A172 (cell line): ENCODE measurements at places on chromosomes 6 and 20. TPM values are rescaled to one million over a fixed set of nuclear protein-coding genes. Genes with fewer than 3 reads are reported as not detected.

DNA sequence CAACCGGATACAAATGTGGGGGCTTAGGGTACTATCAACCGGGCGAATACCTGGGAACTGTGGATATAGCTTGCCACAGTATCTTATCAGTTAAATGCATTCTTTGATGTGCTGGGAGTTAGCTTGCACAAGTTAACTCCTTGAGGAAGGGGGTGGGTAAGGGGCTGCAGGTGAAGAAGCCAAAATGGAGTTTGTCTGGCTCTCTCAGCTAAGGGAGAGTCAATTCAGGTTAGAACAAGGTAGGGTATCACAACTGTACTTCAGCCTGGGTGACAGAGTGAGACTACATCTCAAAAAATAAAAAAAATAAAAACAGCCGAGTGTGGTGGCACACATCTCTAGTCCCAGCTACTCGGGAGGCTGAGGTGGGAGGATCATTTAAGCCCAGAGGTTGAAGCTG is 8.5 kb upstream of the BTN1A1 start:
- DNase-seq, result no peak

DNA sequence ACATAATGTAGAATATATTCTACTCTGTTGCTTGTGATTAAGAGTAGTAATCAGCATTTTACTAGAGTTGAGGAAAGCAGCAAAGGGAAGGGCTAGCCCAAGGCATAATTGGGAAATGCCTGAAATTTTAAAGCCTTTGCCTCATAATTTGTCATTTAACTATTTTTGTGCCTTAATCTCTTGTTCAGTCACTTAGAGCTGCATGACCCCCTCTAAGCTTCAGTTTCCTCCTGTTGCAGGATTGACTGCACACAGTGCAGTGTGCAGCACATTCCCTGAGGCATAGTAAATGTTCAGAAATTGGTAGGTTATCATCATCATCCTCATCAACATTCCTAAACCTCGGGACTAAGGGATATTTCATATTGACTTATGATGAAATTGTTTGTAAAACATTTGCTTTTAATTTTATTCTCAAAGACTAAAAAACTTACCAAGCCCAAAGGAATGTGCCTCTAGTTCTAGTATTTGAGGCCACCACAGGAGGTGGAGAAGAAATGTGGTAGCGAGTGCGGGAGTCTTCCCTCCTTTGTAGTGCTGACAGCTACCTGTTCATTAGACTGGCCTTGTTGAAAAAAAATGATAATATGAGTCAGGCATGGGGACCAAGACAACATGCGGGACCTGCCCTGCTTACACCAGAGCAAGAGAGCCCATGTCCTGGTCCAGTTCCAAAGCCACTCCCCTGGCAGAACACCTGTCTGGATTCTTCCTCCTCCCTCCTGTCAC is 14.8 kb upstream of the TENT5A start:
- DNase-seq, result peak; percentile 59

Gene SLC22A1
- 0.07 and 0.17 TPM in 2 replicates for total RNA-seq

Gene MOCS1
- 4.4 and 5.5 TPM in 2 replicates for total RNA-seq

GRCh38 chr20:61186771-61187472 is 65.1 kb upstream of the CDH4 start:
- DNase-seq, result no peak

GRCh38 chr6:5747379-5747778 is 259.3 kb downstream of the NRN1 start:
- no peak for DNase-seq

Gene PTCRA
- not detected in 2 replicates for total RNA-seq

DNA sequence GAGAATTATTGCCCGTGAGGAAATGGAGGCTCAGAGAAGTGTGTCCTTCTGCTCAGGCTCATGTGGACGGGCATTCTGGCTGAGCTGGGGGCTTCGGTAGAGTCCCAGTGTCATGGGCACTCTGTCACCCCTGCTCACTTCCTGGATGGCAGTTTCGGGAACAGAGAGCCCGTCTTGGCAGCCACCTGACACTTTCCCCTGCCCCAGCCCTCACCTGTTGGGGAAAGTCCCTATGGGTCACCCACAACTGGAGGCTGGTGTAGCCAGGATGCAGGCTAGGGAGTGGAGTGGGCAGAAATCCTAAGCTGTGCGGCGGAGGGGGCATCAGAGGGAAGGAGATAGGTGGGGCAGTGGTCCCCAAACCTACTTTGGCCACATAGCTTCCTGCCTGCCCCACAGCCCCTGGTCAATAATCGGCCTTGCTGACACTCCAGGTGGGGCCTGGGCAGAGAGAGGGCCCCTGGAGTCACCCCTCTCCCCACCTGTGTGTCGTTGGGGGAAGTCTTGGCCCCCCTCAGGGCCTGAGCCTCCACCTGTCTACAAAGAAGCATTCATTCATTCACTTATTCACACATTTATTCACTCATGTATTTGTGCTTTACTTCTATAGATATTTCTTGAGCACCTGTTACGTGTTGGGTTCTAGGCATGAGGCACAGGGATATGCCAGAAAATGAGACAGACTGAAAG is 40.5 kb downstream of the SNAI1 start:
- DNase-seq, result no peak

GRCh38 chr6:163406366-163406765 is 8.2 kb upstream of the QKI start:
- DNase-seq, result no peak

Gene BACH2
- total RNA-seq, result 0.03 and 0.65 TPM in 2 replicates

DNA sequence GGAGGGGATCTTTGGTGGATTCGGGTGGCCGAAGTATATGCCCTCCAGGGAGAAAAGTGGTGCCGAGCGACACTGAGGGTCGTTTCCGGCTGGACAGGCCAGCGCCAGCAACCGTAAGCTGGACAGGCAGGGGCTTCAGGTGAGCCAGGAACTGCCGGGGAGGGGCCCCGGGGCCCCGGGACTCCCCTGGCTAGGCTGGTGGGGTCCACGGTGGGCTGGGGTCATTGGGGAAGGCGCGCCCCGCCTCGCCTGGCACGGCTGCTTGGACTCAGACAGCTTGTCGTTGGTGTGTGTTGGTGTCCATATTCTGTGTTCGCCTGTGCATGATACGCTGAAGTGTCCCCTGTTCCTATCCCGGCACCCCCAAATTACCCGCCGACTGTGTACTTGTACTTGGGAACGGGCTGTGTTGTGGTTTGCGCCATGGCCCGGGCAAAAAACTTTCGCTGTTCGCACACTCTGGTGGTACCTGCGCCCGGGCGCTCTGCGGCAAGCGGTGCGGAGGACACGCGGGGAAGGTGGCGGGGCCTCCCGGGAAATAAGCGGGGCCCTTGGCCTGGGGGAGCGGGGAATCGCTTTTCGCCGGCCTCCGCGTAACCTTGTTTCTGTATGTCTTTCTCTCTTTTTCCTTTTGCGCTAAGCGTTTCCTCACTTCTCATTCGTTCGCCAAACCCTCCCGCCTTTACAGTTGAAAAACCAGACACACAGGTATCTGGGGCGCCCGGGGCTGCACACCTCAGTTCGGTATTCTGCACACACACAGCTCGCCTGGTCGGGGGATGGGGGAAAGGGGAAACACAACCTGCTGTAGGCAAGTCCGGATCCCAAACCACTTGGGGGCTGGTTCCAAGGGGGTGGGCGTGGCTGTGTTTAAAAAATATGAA is 3.2 kb downstream of the GNAS start:
- DNase-seq, result no peak

GRCh38 chr6:30171677-30172471 is 8.5 kb downstream of the TRIM15 start:
- no peak for DNase-seq

- no peak for DNase-seq
Measured at GRCh38 chr20:59584278-59584925, 19.9 kb upstream of the PHACTR3 start.

Gene FNDC1
- 0.02 TPM in 1 of 2 replicates, not detected in the other for total RNA-seq

Gene ARFGEF3
- 3.1 and 3.5 TPM in 2 replicates for total RNA-seq

DNA sequence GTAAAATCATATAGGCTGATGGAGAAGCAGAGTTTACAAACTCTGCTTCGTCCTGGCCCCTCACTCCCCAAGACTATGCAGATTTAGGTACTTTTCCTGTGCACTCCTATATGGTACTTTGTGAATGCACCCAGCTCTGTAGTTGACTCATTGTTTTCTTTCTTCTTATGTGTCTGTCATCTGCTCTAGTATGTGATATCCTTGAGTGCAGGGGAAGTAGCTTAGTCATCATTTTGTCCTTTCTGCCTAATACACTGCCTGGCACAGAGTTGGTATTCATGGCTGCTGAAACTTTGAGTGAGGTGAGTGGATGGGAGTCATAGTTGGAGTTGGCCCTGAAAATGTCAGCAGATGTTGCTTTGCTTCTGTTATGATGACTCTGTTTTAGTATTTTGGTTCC is 222.6 kb downstream of the RNF144B start:
- DNase-seq, result no peak

DNA sequence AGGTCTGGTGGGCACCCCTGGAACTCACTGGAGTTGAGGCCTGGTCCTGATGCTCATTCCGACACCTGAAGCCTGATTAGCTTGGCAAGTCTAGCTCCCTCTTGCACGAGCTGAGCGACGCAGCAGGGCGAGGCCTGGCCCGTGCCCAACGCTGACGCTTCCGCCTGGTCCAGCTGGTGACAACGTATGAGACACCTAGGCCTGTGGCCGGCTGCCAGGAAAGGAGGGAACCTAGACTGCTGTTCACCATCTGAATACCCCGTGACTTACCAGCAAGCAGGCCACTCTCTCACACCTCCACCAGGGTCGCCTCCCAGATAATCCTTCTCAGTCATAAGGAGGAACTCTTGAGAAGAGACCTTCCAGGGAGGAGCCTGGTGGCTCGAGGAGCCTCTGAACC is 24.5 kb downstream of the YTHDF1 start:
- peak; percentile 83 for DNase-seq

Gene FERMT1
- 6.5 and 7.0 TPM in 2 replicates for total RNA-seq

- DNase-seq, result no peak
Measured at GRCh38 chr6:79810185-79810705, 137.1 kb downstream of the ELOVL4 start.

Gene C6orf15
- total RNA-seq, result 2.4 TPM in 2 replicates

Gene MYO6
- total RNA-seq, result 9.4 and 10.0 TPM in 2 replicates

Gene MYCT1
- 1.5 and 2.9 TPM in 2 replicates for total RNA-seq

- DNase-seq, result no peak
Measured at GRCh38 chr6:19833947-19834346, 3.2 kb upstream of the ID4 start.

- DNase-seq, result peak; percentile 60
Measured at GRCh38 chr6:38259736-38260135, 380.0 kb downstream of the BTBD9 start.

GRCh38 chr6:142478117-142478516 is 176.3 kb downstream of the ADGRG6 start:
- peak; percentile 73 for DNase-seq

Gene SLPI
- 0.33 TPM in 1 of 2 replicates, not detected in the other for total RNA-seq

GRCh38 chr6:167122827-167123657 is at the start of gene CCR6:
Gene CCR6, plus strand, starts transcription at chr6:167123096. Its CDS starts 13,039 bp downstream, at chr6:167136135.
- DNase-seq, result no peak

Gene IER3
- 61.1 and 63.2 TPM in 2 replicates for total RNA-seq

- DNase-seq, result no peak
Measured at GRCh38 chr6:5570641-5571040, 309.3 kb downstream of the FARS2 start.

GRCh38 chr6:145863988-145864616 is 49.5 kb upstream of the FBXO30 start:
- no peak for DNase-seq

DNA sequence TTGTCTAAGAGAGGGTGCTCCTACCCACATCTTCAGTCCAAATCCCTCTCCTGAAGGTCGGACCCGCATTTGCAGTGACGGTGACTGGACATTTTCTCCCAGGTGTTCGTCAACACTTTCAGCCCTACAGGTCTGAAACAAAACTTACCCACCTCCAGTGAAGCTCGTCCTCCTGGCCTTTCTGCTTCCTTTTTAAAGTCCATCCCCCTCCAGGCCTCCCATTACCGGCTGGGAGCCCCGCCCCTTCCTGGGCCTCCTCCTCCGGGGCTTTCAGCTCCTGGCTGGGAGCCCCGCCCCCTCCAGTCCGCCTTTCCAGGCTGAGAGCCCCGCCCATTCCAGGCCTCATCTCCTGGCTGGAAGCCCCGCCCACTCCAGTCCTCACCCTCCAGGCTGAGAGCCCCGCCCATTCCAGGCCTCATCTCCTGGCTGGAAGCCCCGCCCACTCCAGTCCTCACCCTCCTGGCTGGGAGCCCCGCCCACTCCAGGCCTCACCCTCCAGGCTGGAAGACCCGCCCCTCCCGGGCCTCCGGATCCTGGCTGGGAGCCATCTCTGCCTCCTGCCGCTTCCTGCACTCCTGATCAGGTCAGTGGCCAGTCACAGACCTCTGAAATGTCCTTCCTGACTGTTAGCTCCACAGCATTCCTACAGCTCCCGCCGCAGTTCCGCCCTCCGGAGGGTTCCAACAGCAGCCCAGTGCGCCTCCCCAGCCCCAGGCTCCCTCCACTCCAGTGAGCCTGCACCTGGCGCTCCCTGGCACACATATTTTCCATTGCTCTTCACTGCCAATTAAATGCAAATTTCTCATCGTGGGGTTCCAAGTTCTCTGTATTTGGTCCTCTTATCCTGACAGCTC is 98.5 kb downstream of the LY86 start:
- peak; percentile 95 for DNase-seq

DNA sequence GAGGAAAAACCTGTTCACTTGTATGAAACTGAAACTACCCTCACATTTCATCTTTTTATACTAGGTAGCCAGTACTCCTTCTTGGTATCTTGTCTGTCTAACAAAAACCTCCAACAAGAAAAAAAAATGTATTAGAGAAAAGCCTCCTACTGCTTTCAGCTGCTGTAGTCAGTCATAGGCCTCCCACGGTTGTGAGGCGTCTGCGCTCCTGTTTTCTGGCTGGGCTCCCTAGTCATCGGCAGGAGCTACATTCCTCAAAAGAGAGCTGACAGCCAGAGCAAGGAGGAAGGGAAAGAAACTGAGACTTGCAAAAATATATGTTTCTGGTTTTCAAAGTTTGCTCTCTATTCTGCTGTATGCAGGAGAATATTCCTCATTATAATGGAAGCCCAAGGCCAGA is 517.0 kb downstream of the LMBRD1 start:
- no peak for DNase-seq

Gene TREM1
- not detected in 2 replicates for total RNA-seq

DNA sequence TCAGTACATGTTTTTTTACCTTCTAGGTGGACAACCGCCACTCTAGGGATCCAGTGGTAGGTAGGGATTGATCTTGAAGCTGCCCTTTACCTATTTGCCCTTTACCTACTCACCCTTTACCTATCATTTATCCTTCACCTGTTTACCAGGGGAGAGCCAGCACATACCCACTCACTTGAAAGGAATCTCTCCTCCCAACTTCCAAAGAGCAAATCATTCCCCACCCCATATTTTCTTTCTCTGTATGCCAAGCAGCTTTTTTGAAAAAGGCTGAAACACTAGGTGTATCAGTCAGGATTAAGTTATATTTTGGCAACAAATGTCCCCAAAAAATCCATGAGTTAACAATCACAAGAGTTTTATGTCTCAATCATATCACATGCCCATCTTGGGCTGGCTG is 10.5 kb upstream of the EPM2A start:
- no peak for DNase-seq

GRCh38 chr6:106702046-106702445 is 72.7 kb downstream of the QRSL1 start:
- DNase-seq, result no peak

DNA sequence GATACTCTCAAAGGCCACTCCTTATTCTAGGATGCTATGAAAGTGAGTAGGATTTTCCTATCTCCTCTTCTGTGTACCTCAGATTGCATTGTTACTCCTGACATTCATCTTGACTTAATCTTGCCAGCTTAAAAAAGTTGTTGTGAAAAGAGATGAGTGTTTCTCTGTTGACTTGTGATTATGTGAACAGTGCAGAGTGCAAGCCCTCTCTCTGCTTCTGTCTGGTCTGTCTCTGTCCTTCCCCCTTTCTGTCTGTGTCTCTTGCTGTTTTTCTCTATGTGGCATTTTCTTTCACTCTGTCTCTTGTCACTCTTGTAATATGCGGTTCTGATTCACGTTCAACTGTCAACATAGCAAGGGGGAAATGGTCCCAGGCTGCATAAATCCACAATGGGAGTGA is 306.6 kb downstream of the FARS2 start:
- DNase-seq, result no peak

Gene DCDC2
- 0.55 and 0.62 TPM in 2 replicates for total RNA-seq
